ENCODE measurements at places on chromosomes 7 and 10.

DNA sequence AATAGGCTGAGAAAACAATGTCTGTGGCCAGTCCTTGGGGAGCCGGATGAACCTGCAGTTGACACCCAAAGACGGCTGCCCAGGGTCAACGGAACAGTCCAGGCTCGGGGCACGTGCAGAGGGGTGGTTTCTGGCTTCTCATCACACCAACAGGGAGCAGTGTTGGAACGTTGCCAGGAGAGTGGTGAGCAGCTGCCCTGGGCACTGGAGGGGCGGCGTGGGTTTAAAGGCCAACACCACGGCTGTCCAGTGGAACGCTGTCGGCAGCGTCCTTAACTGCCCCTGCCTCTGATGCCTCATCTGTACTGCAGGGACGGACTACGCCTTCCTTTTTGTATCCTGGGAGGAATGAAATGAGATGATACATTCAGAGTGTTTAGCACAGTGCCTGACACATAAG is 19.8 kb downstream of the JCAD start:
- DNase-seq: no peak

GRCh38 chr7:119895320-119895719 is 377.7 kb upstream of the KCND2 start:
- no peak for DNase-seq

DNA sequence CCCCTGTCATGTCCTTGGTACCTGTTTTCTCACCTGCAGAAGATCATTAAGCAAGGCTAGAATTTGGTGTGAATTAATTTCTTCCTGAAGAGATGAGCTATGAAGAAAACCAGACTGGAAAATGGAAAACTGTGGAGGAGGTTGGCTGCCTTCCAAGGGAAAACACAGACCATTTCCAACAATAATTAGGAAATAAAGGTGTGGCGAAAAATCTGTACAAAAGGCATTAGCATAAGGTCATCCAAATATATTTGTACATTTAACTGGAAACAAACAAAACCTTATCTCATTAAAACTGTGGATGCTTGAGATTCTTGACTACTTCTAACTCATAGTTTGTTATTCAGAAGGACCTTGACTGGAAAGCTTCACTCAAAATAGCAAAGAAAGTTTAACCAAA is 1.7 kb downstream of the STN1 start:
- DNase-seq: no peak

DNA sequence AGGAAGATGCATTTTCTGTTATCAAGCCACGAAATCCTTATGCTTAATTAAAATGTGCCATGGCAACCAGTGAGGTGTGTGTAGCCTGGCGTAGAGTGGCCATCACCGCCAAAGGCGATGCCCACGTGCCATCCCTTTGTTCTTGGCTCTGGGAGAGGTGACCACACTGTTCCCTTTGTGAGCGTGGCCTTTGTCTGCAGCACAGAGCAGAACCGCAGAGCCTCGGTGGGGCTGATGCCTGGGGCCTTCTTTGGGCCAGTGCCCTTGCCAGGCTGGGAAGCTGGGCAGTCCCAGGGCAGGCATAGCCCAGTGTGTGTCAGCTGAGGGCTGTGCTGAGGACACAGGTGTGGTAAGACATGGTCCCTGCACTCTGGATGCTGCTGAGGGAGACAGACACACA is 48.3 kb downstream of the BUB3 start:
- DNase-seq: no peak

DNA sequence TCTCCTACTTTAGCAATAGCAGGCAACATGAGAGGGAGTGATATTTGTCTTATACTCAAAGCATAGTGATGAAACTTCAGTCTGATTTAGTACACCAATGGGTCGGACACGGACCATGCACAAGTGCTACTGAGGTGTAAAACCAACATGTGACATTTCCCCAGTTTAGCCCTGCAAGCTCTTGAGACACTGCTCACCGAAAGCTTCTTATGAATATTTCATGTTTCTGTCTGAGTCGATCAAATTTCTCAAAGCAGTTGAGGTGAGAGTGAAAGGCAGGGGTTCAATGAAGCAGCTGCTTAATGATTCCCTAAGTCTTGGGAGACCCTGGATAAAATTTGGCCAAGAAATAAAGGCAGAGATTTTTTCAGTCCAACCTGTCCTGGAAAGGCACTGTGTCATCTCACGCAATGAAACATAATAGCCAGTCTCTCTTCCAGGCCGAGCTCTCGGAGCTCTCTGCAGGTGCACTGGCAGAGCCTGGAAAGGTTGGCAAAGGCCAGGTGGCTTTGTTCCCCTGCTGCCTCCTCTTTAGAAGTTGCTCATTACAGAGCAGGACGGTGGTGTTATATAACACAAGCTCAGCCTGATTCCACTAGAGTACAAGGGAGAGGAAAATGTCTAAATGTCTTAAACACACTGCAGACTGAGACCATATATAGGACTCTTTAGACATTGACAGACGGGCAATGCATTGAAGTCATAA is 33.9 kb upstream of the XPNPEP1 start:
- DNase-seq: no peak

DNA sequence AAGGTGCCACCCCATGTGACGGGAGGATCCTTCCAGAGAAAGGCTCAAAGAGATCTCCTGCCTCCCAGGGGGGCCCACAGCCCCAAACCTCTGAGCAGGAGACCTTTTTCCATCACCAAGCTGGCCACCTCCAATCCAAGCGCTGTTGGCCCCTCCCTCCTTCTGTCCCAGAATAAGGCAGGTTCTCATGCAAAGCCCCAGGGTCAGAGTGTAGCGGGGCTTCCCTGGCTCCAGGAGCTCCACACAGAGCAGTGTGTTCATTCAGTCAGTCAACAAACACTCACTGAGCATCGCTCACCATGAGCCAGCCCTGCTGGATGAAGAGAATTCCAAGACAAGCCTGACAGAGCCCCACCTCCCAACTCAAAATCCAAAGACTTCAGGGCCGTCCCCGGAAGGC is 39.0 kb downstream of the TNRC18 start:
- no peak for DNase-seq

- DNase-seq: no peak
These were observed 102.4 kb downstream of the HIPK2 start for GRCh38 chr7:139675127-139676125.

- no peak for DNase-seq
These were observed 44.4 kb downstream of the GRM8 start for GRCh38 chr7:127208351-127208750.

GRCh38 chr10:82358486-82359099 is 483.6 kb downstream of the NRG3 start:
- DNase-seq: no peak

DNA sequence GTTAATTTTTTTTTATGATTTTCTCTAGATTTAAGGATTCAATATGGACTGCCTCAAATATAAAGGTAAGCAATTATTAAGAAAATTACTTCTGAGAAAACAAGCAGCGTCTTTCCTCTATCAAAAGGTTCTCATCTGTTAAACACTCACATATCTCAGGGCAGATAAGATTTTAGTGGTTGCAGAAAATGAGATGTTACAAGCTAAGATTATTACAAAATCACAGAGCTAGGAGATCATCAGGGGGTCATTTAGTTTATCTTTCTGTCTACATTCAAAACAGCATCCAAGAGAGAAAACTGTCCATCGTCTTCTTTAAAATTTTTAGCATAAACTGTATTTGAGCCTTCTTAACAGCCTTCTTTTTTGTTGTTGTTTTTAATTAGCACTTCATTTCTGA is 29.1 kb upstream of the RHOBTB1 start:
- DNase-seq: no peak

GRCh38 chr10:76547352-76547972 is 1090.1 kb downstream of the KCNMA1 start:
- DNase-seq: no peak

GRCh38 chr10:92239151-92239599 is 51.7 kb downstream of the CPEB3 start:
- no peak for DNase-seq

DNA sequence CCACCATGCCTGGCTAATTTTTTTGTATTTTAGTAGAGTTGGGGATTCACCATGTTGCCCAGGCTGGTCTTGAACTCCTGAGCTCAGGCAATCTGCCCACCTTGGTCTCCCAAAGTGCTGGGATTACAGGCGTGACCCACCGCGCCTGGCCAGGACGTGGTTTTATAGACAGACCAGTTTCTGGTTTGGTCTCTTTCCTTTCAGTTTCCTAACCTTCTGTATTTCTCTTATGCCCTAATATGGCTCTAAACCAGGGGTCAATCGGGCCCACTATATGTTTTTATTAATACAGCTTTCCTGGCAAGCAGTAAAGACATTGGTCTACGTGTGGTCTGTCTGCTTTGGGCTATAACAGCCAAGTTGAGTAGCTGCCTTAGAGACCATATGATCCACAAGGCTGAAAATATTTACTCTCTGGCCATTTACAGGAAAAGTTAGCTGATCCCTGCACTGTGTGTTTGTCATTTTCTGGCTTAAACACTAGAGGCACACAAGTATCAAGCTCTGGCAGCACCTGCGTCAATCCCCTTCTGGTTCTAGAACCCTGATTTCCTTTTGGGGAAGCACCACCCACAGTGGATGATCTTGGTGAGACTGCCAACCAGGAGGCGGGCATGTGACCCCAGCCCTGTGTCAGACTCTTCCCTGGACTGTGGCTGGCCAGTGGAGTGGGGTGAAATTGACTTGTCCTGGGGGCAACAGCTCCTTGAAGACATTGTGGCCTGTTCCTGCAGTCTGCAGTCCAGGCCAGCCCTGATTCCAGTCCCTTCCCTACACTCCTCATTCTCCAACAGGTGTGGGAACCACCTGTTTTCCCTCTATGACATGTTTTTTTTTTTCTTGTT is 497.2 kb downstream of the PLXNA4 start:
- DNase-seq: no peak

DNA sequence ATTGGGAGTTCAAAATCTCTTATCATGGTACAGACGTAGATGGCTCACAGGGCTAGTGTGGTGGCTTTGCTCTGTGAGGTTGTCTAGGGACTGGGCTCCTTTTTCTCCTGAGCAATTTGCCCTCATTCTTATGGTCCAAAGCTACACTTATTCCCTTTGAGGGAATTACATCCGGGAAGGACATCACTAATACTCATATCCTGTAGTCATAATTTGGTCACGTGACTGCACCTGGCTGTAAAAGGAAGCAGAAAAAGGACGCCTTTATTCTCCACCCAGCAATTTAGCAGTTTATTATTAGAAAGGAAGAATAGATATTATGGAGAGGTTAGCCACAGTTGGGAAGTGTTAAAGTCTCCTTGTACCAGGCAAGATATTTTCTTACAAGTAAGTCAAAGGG is 28.1 kb downstream of the ARID5B start:
- no peak for DNase-seq

- no peak for DNase-seq
These were observed 112.8 kb upstream of the KCND2 start for GRCh38 chr7:120160166-120160565.

GRCh38 chr7:112076324-112076723 is 129.9 kb downstream of the DOCK4 start:
- DNase-seq: no peak

DNA sequence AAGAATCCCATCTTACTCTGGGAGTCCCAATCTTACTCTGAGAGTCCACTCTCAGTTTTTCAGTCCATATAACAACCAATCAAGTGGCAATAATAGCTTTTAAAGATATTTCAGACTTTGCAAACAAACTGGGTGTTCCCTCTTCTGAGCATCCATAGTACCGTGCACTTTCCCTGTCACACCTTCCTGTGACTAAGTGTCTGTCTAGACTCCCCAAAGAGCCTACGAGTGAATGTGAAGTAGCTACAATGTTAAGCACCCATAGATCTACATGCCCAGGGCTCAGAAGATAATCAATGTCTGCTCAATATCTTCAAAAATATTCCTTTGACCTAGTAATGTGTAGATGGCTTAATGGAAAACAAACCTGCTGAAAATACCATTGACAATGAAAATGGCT is 95.6 kb upstream of the ASAH2 start:
- DNase-seq: no peak

GRCh38 chr10:122515022-122515424 is 45.5 kb upstream of the DMBT1 start:
- DNase-seq: no peak
